ENCODE measurements at places on chromosomes 2 and 18.

GRCh38 chr18:56787390-56787789 lies 136.2 kb downstream of the WDR7 start:
- DNase-seq, result no peak

DNA sequence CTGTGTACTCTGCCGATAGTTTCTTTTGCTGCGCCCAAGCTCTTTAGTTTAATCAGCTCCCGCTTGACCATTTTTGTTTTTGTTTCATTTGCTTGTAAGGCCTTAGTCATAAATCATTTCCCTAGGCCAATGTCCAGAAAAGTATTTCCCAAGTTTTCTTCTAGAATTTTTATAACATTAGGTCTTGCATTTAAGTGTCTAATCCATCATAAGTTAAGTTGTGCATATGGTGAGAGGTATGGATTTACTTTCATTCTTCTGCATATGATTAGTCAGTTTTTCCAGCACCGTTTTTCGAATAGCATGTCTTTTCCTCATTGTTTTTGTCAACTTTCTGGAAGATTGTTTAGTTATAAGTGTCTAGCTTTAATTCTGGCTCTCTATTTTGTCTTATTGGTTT lies 484.8 kb upstream of the CNTNAP5 start:
- DNase-seq, result no peak

DNA sequence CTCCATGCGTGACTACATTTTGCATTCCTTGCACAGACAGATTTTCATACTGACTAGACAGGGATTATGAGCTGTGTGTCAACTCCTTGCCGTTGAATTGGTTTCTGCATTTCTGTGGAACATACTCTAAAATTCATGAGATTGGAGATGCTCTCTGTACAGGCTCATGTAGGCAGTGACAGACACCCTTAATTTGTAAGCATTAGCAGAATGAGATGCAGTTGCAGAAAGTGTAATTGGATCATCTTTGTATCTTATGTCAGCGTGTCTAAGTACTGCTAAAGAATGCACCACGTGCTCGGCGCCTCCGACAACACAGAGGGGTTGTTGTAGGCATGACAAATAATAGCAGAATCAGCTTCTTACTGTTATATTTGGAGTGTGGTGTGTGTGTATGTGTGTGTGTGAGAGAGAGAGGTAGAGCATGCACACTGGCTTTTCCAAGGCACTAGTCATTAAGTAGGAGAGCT lies 212.4 kb downstream of the CMPK2 start:
- DNase-seq, result no peak

DNA sequence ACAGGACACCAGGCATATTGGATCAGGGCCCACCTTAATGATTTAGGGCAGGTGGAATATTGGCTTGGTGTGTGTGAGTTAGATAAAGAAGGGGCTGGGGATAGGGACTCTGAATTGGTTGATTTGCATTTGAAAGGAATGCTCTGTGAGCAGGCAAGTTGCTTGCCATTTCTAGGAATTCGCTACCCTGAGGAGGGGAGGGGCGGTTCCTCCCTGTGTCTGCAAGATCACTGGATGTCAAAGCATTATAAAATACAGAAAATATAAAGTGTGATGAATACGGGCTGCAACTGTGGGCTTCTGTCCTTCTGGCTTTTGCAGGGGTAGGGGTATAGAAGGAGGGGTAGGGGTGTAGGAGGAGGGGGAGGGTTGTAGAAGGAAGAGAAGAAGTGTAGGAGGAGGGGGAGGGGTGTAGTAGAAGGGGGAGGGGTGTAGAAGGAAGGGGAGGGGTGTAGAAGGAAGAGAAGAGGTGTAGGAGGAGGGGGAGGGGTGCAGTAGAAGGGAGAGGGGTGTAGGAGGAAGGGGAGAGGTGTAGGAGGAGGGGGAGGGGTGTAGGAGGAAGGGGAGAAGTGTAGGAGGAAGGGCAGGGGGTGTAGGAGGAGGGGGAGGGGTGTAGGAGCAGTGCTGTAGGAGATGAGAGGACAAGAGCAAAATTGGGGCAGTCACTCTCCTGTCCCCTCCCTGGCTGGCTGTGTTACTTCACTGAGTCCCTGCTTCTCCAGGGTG lies 238.0 kb upstream of the COPS8 start:
- no peak for DNase-seq

GRCh38 chr2:170201734-170202393 lies 23.9 kb downstream of the MYO3B start:
- no peak for DNase-seq

GRCh38 chr2:203412546-203413331 lies 84.5 kb downstream of the ABI2 start:
- no peak for DNase-seq

DNA sequence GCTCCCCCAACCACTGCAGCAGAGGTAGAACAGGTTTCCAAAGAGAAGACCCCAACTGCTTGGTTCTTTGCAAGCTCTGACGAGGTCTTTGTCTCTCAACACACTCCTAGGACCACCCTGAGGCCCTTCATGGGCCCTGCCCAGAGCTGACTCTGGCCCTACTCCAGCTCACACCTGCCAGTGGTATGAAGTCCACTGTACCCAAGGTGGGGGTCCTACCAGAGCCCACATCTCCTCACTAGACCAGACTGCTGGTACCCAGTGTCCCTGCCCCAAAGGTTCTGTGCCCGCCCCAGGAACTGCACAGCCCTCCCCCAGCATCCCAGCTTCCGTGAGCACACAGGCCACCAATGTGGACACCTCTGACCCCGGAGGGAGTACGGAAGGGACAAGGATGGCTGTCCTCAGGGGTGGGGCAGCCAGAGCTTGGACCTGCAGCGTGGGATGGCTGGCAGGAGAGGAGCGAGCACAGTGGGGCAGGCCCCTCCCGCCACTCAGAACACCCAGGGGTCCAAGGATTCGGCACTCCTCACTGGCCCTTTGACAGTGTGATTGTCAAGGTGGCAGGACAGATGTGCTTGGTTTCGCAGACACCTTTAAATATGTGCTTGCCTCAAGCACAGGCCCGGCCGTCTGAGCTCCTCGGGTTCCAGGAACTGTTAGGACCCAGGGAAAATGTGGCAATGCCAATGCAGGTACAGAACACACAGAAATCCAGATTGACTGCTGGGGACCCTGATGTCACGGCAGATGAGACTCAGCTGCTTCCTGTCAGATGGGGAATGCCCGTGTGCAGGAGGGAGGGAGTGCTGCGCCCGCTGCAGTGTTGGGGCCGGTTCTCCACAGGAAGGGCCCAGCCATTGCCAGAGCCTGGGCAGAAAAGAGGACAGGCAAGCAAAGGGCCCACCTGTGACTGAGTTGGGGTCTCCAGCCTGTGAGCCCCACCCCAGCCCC lies 51.2 kb downstream of the MTERF4 start:
- no peak for DNase-seq

- DNase-seq, result no peak
Measured at GRCh38 chr18:76672627-76673026, 149.7 kb upstream of the ZNF236 start.

DNA sequence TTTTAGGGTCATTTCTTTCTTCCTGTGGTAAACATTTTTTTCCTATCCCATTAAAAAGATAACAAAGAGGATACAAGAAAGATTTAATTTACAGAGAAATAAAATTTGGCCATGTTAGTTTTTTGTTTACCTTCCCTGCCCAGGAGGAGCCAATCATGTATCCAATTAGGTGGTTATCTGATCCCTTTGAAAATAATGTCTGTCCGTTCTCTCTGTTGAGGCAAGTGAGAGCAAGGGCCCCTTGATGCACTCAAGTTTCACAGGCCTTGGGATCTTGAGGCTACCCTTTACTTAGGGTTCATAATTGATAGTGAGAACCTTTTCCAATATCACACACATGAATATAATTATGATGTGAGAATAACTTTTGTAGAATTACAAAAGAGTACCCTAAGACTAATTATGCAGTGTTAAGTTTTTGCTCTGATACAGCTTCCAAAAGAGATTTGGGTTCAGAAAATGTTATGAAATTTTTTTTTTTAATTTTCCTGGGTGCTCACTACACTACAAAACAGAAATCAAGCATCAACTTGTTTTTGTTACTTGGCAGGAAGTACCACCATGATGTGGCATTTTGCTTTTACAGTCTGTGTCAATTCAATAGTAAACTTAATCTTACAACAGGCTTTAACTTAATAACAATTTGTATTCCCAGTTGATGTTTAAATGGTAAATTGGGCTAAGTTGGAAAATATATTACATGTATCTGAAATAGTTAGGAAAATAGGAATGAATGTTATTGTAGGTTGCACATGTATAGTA lies 42.0 kb downstream of the AFTPH start:
- no peak for DNase-seq

GRCh38 chr2:159117658-159118057 lies 149.2 kb downstream of the TANC1 start:
- DNase-seq, result no peak

- no peak for DNase-seq
Measured at GRCh38 chr2:188695953-188696352, 278.2 kb upstream of the COL3A1 start.

DNA sequence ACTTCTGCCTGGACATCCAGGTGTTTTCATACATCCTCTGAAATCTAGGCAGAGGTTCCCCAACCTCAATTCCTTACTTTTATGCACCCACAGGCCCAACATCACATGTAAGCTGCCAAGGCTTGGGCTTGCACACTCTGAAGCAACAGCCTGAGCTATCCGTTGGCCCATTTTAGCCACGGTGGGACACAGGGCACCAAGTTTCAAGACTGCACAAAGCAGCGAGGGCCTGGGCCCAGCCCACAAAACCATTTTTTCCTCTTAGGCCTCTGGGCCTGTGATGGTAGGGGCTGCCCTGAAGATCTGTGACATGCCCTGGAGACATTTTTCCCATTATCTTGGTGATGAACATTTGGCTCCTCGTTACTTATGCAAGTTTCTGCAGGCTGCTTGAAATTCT lies 5.9 kb downstream of the C2orf69 start:
- no peak for DNase-seq

DNA sequence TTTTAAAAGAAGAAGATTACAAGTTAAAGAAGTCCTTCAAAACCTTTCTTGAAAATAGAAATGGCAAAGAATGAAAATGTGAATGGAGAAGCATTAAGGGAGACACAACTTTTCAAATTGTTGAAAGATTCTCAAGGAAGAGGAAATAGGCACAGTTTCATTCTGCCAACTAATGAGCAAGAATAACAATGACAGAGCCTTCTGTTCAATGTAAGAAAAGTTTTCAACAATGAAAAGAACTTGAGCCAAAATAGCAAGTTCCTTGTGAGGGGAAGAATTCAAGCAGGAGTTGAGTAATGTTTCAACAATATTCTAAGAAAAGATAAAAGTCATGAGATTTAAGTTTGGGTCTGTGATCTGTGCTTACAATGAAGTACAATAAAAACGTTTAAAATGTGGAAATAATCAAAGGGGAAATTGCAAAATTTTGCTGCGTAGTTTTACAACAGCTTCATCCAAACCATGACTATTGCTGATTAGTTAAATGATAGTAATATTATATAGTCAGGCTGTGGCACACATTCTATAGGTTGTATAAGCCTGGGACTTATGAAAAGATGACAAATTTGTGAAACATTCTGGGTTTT lies 122.6 kb downstream of the METTL4 start:
- DNase-seq, result no peak

GRCh38 chr2:9191041-9191481 lies 15.6 kb upstream of the ASAP2 start:
- no peak for DNase-seq

- no peak for DNase-seq
Measured at GRCh38 chr2:239223310-239224198, 177.3 kb downstream of the HDAC4 start.

DNA sequence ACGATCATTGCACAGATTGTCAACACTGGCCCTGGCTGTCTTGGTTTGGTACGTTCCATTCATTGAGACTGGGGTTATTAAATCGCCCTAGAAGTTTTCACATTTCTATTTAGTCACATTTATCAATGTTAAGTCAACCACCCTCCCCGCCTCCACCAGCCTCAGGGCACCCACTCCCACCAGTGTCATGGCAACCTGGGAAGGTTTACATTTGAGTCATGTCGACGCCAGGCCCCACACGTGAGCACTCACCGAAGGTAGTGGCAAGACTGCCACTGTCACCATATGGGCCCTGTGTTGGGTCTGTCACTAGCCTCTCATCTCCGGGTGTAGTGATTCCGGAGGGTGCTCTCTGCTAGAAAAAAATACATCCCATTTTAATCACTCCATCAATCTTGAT lies 194.2 kb downstream of the TWIST2 start:
- DNase-seq, result no peak

GRCh38 chr2:200042102-200042735 lies 86.8 kb downstream of the MAIP1 start:
- no peak for DNase-seq

- no peak for DNase-seq
Measured at GRCh38 chr2:3807853-3808252, 104.5 kb downstream of the DCDC2C start.

DNA sequence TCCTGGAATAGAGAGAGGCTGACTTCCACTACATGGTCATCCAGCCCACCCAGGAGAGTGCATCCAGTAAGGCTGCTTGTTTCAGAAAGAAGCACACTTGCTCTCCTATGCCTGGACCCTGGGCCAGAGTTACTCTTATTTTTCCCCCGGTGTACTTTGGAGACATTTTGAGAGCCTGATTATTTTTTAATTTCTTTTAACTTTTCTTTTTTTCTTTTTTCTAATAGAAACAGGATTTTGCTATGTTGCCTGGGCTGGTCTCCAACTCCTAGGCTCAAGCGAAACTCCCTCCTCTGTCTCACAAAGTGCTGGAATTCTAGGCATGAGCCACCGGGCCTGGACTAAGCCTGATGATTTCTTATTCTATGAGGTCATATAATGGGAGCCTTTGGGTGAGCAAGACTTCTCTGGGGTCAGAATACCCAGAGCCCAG lies 62.2 kb downstream of the RPL37A start:
- no peak for DNase-seq

GRCh38 chr2:111940333-111941196 lies 42.2 kb downstream of the MERTK start:
- no peak for DNase-seq

- no peak for DNase-seq
Measured at GRCh38 chr18:39741755-39742466, 2176.3 kb upstream of the CELF4 start.

GRCh38 chr2:25307949-25308557 lies 33.7 kb downstream of the DNMT3A start:
- no peak for DNase-seq

GRCh38 chr2:144479659-144480058 lies 40.3 kb downstream of the ZEB2 start:
- DNase-seq, result no peak

DNA sequence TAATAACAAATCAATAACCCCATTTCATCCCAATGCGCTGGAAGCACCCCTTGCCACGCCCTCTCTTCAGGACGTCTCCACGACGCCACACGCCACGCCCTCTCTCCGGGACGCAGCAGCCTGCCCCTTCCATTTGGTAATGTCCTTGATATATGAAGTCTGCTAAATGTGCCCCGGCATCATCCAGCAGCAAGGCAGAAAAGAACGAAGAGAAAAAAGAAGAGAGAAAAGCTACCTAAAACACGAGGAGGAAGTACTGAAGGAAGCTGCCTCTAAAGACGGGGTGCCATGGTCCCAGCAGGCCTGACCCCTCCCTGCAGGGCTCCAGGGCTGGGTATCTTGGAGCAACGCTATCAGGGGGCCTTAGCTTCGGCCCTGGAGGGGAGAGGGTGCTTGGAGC lies 41.8 kb downstream of the CNGA3 start:
- no peak for DNase-seq

GRCh38 chr2:190561094-190561493 lies 26.6 kb upstream of the NEMP2 start:
- no peak for DNase-seq
